ENCODE measurements at places on chromosomes 1 and 21.

DNA sequence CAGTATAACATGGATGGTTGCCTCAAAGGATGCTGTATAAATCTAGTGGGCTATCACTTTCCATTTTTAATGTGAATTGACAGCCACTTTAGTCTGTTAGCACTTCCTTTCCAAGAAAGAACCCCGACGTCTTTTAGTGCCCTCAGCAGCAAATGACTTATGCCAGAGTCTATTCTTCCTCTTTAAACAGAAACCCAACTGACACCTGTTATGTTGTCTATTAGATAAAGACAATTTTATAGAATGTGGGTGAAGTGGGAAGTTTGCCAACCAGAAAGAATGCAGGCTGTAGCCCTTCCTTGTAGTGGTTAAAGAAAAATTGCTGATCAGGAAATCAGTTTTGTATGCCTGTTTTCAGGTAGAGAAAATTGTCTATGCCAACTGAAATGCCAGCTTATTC, 344.9 kb downstream of the ZNF326 start:
- DNase-seq, result no peak

DNA sequence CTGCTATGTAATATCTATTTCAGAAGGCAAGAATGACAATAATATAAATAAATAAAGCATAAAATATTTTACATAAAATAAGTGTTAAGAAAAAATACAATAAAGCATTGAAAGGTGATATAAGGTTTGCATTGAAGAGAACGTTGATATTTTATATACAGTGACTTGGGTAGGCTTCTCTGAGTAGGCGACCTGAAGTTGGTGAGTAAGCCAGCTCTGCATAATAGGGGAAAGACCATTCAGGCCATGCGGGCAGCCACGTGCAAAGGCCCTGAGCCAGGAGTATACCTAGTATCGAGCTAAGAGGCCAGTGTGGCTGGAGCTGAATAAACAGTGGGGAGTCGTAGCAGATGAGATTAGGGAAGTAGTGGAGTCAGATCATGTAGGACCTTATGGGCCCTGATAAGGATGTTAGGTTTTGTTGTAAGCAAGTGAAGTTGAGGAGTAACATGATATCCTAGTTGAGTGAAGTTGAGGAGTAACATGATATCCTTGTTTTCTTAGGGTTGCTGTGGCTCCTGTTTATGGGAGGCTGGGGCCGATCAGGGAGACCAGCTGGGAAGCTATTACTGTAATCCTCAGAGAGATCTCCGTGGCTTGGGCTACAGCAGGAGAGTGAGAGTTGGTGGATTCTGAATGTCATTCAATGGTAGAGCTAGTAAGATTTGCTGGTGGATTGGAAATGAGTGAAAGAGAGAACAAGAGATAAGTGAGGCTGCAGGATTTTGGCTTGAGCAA, 22.0 kb downstream of the KCNK1 start:
- DNase-seq, result no peak

GRCh38 chr1:167553136-167554027, at the start of gene CREG1:
TSS of gene CREG1 (minus strand) at chr1:167553762.
- DNase-seq, result peak; percentile 89

DNA sequence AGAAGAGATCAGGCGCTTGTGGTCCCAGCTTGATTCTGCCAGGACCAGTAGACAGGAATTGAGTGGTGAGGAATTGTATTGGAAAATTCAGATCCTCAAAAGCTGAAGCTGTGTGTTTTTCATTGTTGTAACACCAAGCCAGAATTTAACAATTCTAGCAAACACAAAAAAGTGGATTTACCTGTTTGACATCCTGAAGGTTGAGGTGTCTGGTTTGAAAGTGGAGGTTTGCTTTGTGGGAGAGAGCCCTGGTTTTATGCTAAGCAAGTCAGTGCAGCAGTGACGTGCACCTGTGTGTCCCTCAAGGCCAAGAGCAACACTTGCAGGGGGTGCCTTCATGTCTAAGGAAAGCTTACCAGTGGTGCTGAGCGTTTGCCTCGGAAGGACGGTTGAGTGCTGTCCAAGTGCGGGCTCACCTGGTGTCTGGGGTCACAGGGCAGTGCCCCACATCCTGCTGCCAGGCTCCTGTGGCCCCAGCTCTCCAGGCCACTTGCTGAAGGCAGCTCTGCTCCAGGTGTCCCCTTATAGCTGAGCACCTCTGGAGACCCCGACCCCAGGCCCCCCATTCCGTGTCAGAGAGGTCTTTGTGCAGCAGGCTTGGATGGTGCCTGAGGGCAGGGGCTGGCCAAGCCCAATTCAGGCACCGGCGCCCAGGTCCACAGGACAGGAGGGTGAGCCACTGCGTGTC, 27.7 kb downstream of the PCNT start:
- DNase-seq, result no peak

- no peak for DNase-seq
Measured at GRCh38 chr1:161989786-161990185, 33.9 kb downstream of the OLFML2B start.

- DNase-seq, result no peak
Measured at GRCh38 chr1:109185990-109186732, 27.6 kb upstream of the SARS1 start.

- no peak for DNase-seq
Measured at GRCh38 chr1:96926176-96926575, 204.6 kb downstream of the PTBP2 start.

DNA sequence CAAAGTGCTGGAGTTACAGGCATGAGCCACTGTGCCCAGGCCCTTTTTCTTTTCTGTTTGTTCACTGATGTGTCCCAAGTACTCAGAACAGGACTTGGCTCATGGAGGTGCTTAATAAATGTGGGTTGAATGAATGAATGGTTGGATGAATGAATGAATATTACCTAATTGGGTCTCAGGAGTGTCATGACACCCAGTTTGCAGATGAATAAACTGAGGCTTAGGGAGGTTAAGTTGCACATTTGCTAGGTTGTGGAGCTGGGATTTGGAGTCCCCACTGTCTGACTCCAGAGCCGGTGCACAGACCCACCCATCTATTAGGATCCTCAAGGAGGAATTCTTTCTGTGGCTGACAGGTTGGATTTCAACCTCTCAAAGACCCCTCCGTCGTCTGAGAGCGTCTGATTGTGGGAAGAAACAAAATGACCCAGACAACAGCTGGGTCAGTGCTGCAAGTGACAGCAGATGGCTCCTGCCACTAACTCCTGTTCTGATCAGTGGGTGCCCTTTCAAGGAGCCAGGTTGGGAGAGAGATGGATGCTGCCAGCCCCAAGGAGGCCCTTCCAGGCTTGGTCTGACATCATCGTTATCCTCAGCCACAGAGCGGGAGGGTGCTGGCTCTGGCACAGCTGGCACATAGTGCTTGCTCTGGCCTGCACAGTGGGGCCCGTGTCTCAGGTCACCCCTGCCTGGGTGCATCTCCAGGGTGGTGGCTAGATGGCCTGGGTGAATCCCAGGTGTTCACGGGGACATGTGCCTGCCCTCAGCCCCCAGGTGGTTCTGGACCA, 24.2 kb downstream of the ARHGEF10L start:
- DNase-seq, result no peak

GRCh38 chr1:14755518-14756252, 157.2 kb downstream of the KAZN start:
- no peak for DNase-seq

DNA sequence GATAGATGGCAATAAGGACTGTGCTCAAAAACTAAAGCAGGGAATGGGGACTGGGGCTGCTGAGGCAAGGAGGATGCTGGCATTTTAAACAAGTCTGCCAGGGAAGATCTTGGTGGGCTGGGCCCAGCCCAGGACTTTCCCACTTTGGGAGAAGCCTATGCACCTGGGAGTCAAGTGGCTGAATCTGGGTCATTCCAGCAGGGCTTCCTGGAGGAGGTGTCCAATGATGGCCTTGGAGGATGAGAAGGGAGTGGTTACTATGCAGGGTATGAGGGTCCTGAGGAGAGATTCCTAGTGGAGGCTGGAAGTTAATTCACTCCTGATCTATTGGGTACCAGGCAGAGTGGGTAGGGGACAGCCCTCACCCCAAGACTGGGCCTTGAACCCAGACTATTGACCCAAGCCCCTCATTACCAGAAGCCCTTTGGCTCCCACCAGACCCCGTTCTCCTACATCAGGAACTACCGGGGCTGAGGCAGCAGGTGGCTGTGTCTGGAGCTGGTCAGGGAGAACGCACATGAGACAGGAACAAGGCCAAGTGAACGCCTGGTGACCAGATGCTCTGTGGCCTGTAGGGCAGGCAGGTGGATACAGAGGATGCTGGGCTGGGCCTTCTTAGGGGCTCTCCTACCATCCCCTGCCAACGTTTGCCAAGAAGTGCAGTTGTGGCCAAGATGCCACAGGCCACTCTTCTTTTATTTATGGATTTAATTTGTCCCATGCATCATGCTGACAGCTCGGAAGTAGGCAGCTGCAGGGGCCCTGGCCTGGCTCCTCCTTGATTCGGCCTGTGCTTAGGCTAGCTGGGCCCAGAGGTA, 18.3 kb upstream of the LRP8 start:
- no peak for DNase-seq

DNA sequence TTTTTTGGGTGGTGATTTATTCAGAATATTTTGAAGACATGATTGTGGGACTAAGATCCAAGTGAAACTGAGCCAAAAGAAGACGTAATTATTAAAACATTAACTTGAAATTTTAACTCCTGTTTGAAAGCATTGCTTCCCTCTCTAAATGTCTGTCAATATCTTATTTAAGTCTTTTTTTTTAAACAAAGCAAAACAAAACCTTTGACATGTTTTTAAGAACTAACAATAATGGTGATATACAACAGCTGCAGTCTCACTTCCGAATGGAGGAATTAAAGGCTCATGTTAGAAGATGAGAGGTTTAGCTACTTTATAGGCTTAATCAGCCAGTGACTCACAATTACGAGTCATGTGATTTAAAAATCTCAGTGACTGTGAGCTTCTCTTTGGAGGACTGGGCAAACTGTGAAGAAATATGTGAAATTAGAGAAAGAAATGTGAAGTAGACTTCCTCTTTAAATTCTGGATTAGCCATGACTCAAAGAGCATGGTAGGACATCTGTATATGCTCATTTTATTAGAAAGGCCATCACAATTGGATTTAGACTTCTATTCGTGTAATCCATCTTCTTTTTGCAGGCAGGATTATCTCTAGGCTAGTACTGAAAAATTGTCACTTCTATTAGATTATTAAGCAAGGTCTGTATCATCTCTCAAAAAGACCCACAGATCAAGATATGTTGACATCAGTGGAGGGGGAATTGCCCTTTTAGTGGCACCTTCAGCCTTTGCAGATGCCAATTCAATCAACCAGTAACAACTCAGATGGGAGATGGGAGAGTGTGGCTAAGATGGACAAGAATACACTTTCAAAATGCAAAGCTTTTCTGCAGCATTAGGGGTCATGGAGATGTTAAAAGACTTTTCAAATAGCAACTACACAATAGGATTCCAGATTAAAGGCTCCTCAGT, 28.7 kb downstream of the KCNA3 start:
- no peak for DNase-seq

- DNase-seq, result no peak
Measured at GRCh38 chr1:185144233-185144632, 12.5 kb downstream of the TRMT1L start.

DNA sequence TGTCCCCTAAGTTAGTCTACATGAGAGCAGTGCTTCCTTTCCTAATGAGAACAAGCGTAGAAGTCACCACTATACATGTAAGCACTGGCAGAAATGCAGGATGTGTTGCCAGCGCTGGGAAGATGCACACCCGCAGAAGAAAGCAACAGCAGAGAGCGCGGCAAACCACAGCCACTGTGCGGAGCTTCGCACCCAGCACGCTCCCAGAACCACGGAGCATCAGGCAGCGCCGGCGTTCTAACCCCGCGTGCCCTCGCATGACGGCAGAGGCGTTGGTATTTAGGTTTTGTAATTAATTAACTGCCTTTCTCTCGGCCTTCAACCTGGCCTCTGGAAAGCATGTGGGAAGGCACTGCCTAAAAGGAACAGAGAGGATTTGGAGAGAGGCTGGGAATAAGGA, 69.1 kb downstream of the OLIG1 start:
- no peak for DNase-seq

- no peak for DNase-seq
Measured at GRCh38 chr1:149936992-149937705, 470 bp upstream of the MTMR11 start.

Data from T-helper 17 cell (primary cell).